Activated CD8-positive, alpha-beta memory T cell treated with anti-CD3 and anti-CD28 coated beads for 48 hours (primary cell): ENCODE measurements at places on chromosomes 2 and 18.

- DNase-seq, result no peak
Observed at GRCh38 chr18:4282954-4283353, 172.2 kb downstream of the DLGAP1 start.

DNA sequence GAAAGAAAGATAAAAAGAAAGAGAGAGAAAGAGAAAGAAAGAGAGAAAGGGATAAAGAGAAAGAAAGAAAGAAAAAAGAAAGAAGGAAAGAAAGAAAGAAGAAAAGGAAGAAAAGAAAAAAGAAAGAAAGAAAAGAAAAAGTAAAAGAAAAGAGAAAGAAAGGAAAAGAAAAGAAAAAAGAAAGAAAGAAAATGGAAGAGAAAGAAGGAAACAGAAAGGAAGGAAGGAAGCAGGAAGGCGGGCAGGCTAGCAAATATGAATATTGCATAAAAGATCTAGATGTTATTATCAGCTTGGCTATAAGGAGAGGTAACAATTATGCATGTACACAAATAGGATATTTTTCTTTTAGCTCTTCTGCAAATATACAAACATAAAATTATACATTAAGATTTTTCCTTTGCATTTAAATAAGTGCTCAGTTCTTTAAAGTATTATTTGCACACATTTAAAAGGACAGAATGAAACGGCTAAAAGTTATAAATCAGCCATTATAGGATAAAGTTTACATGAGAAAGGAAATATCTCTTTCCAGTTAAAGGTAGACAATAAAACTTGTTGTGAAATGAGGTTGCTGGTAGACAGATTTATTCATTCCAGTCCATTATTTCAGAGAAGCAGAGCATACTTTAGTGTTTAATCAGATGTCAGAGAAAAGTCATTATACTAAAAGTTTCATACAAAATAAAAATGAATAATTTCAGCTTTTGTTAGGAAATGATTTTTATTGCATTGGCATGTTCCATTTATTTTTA, 511.4 kb downstream of the KCNJ3 start:
- no peak for DNase-seq

DNA sequence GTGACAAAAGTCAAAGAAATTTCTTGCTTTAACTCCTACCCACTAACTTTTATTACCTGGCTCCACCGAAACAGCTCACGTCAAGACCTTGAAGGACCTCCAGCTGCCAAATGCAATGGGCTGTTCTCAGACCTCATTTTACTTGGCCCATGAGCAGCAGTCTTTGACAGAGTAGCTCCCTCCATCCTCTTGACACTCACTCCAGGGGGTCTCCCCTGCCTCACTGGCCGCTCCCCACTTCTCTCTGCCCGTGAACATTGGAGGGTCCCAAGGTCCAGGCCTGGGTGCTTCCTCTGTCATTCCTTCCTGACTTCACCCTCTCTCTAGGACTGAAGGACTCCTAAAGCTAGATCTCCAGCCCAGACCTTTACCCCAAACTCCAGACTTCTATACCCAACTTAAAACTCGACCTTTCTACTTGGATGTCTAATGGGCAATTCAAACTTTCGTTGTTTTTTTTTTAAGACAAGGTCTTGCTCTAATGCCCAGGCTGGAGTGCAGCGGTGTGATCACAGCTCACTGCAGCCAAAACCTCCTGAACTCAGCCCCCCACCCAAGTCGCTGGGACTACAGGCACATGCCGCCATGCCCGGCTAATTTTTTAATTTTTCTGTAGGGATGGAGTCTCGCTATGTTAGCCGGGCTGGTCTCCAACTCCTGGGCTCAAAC, 92.9 kb upstream of the ST3GAL5 start:
- DNase-seq, result no peak

DNA sequence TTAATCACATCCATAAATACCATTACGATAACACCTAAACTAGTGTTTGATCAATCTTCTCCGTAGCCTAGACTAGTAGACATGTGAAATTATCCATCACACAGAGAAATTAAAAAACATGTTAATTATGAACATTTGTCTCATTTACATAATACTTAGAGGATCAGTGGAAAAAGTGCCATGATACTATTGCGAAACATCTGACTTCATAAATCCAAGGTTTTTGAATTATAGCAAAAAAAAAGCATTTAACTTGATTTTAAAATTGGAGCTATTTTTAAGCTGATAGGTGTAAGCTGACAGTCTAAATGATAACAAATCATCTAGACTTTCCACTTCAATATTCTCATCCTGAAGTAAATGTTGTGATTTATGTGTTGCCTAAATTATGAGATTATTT, 51.6 kb downstream of the CBLN2 start:
- DNase-seq, result no peak

GRCh38 chr2:207970147-207970825, 55.0 kb downstream of the PLEKHM3 start:
- no peak for DNase-seq

DNA sequence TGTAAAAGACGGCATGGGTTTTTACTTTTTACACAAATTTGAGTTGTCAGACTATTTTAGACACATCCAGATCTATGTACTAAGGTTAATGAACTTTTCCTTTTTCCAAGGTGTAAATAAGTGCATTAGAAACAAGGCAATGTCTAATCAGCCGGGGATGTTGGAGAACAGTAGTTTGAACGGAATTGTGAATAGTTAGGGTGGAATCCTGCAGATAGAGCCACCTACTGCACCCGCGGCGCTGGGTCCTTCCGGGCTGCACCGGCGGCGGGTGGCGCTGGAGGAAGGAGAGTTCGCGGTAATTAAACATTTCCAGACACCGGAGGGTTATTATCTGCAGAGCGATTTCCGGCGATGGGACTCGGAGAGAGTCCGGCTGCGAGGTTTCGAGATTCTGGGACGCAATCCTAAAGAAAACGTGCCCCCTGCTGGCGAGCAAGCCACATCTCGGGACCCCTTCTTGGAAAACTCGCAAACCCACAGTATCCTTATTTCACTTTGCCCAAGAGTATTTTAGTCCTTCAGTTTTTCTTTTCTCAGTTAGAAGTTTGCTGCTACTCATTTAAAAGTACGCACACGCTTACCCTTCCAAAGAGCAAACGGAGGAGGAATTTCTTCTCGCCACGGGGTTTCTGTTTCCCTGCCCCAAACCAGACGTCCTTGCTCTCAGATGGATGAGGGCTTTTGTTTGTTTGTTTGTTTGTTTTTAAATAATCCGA, 4.5 kb upstream of the OSR1 start:
- no peak for DNase-seq

DNA sequence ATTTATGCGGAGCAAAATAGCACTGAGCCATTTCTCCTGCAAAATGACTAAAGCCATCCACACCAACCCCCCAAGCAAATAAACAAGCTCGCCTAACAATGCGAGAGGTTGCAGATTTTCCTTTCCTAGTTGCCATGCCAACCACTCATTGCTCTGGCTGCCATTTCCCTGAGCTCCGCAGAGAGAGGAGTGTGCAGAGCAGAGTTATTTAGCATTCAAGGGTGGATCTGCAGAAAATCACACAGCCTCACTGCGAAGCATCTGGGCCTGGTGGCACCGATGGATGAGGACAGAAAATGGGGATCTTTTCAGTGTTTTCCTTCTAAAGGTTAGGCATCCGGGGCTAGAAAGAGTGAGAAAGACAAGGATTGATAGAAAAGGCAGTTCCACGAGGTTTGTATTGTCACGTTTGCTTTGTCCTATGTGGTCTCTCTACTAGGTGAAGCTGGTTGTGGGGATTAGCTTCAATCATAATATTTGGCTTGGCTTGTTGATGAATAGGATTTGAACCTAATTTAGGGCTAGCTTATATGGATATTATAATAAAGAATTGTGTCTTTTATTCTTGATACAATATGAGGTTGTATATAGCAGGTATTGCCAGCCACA, 110.2 kb upstream of the UNC80 start:
- no peak for DNase-seq

GRCh38 chr2:119126650-119127049, 31.9 kb downstream of the C1QL2 start:
- DNase-seq, result no peak

DNA sequence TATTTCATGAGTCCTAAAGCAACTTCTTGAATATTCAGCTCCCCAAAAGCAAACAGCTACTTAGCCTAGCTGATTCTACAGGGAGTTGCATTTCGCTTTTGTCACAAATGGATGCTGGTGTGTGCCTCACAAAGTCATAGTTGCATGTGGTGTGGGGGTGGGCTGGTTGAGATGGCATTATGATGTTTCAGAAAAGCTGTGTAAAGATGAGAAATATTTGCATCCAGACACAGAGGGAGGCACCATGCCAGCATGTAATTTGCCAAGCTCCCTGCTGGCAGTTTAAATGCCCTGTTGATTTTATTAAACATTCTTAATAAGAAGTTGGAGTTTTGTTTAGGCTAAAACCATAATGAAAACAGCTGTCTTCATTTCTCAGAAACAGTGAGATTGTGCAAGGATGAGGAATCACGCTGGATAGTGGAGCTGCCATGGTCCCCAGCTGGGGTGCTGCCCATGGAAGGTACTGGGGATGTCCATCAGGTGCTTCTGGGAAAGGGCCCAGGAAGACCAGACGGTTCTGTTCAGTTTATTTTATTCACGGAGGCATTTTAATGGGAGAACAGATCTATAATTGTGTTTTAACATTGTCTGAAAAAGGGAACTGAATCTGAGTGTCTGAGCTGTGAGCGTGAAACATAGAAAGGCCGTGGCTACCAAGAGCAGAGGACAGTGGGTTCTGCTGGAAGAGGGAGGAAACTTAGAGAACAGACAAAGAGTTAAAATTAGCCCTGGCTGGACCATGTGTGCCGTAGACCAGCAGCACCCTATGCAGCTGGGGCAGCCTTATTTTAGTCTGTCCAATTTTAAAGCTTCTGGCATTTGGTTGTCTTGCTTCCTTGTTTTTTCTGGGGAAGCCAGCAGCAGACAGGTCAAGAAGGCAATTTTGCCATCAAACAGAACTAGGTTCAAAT, 177.1 kb downstream of the FAM210A start:
- DNase-seq, result no peak

GRCh38 chr2:28134262-28134812, 243.8 kb downstream of the BABAM2 start:
- DNase-seq, result no peak

GRCh38 chr2:122412360-122412759, 656.9 kb downstream of the TSN start:
- no peak for DNase-seq

DNA sequence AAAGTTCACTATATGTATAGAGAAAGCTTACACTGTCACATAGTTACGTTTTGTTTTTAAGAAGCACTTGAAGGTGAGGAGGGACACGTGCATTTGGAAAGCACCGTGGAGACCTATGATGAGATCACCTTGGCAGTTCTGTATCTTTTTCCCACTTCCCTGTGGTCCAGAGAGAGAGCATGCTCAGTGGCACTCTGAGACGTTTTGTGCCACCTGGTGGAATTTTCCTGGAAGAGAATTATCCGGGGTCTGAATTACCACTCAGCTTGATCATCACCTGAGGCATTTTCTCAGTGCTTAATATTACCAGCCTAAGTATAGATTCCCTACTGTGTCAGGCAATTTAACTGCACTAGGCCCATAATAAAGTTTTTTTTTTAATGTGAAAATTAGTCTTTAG, 469.4 kb upstream of the SMIM21 start:
- no peak for DNase-seq

GRCh38 chr2:213703406-213704098, 419.3 kb downstream of the SPAG16 start:
- DNase-seq, result no peak

DNA sequence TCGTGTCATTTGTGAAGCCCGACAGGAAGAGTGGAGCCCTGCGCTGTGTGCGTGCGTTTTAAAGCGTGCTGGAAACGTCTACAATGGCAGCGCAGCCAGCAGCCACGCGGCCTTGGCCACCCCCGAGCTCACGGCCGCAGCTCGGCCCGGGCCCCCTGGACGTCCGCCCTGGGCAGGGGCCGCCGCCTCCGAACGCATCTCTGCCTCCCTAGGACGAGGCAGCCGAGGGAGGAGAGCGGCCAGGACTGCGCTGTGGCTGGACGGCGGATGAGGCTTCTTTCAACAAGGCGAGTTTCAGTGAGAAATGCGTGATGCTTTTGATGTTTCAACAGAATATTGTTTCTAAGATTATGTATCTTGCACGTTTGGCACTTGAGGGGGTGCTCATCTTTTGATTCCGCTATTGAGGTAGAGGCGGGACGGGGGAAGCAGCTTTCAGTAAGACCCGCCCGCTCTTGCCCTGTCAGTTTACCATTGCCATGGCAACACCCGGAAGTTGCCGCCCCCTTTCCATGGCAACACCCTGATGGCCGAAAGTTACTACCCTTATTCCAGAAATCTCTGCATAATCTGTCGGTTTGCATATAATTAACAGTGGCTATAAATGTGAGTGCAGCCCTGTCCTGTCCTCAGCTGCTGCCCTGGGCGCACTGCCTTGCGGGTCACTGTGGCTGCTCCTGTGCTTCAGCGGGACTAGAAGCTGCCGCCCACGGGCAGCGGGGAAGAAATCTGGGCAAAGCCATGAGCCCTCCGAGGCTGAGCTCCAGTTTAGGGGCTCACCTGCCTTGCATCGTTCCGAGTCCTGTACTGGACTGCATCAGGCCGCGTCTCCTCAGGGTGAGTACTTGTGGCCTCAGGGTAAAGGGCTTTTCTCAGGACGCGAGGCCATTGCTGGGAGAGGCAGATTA, 38.6 kb downstream of the ADNP2 start:
- peak; percentile 40 for DNase-seq

- no peak for DNase-seq
Observed at GRCh38 chr2:180647621-180648020, 332.8 kb upstream of the UBE2E3 start.

DNA sequence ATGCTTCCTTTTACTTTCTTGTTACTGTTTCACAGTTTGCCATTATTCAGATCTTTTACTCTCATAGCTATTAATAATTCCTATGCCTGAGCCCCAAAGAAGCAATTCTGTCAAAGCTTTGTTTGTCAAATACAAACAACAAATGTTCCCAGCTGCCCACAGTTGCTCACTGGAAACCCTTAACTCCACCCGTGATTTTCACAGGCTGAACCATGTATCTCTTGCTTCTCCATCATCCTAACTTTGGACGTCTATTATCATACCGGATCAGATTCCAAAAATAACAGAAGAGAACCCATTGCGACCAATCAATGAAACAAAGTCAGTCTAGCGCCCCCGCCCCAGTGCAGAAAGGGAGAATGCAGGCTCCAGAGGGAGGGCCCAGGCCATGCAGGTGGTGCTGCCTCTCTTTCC, 24.2 kb downstream of the COLEC12 start:
- DNase-seq, result no peak
